Epithelial cell of prostate (primary cell): ENCODE measurements at places on chromosomes 7 and 10.
A peak's percentile ranks its signal among the peaks of the same experiment; 100 is the strongest.

DNA sequence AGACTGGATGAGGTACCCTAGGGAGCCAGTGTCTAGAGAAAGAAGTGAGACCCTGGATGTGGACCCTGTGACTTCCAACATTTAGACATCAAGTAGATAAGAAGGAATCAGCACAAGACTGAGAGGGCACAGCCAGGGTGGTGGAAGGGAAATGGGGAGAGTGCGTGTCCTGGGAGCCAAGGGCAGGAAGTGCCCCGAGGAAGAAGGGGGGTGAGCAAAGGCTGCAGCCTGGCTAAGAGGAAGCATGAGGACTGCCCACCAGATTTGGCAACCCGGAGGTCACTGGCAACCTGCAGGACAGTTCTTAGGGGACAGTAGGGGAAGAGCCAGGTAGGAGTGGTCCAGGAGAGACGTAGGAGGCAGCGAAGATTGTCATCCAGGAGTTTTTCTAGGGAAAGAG lies 14.8 kb downstream of the COL13A1 start:
- DNase-seq, result no peak

- no peak for DNase-seq
These were observed 341.7 kb downstream of the PRPF18 start for GRCh38 chr10:13928451-13928850.

GRCh38 chr7:140841166-140841715 lies 83.5 kb downstream of the BRAF start:
- no peak for DNase-seq

GRCh38 chr10:9362721-9363120 lies 1308.2 kb downstream of the GATA3 start:
- no peak for DNase-seq

DNA sequence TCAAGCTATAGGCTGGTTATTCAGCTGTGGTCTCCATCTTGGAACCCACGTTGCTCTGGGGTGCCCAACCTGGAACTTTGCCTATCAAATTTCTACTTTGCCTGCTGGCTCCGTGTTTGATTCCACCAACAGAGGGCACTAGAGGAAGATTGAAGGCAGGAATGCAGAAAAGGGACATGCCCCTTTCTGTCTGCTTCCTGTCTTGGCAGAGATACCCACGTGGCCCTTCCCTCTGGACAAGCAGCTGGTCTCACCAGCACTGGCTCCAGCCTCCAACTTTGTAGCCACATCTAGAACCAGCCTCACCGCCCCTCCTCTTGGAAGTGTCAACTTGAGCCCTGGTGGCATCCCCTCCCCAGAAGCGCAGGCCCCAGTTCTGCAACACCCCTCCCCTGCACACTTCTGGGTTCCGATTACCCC lies 52.1 kb upstream of the ZNF438 start:
- no peak for DNase-seq

DNA sequence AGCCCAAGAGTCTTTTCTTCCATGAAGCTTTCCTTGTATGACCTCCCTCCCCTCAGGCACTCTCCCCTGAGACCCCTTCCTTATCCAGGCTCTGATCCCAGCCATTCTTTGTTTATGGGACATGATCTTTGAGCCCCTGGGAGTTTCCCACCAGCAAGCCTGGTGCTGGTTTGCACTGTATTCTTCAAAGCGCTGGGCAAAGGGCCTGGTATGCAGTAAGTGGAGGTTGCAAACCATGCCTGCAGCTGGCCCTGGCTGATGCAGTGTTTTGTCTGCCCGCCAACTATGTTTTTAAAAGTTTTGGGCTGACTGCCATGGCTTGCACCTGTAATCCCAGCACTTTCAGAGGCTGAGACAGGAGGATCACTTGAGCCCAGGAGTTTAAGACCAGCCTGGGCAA lies 6.8 kb upstream of the NODAL start:
- DNase-seq, result no peak

GRCh38 chr10:97643441-97643985 lies 3.0 kb downstream of the PI4K2A start:
- DNase-seq, result no peak

DNA sequence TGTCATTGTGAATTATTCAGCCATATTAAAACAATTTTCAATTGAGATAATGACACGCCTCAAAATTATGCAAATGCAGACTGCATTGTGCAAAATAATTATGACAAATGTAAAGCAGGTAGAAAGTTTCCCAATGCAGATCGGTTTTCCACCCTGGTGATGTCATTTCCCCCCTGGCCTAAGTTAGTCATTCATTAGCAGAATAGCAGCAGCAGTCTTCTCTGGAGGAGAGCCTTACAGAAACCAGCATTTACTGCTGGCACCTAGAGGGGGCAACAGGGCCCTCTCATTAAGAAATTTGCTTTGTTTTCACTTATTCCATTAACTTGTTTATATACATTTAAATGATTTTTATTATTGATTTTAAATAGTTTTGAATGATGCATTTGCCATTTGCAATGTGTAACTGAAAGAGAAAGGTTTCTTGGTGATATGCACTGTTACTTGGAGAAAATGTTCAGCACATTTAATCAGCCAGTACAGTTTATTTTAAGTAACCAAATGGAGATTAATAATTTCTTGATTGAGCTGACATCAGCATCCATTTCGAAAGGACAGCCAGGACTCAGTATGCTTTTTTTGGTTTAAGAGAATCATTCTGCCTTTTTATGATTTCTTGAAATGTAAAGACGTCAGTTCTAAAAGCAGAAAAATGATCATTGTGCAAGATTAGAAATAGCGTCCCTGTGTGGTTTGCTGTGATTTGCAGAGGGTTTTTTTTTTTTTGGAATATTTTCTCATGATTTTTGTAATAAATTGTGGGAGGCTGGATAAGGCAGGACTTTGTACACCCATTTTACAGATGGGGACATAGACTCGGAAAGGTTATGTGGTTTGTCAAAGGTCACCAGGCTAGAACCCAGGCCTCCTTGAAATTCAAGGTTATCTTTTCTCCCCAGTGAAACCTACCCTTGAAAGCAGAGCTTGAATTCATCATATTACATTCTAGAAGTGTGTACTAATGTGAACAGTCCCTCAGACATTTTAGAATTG lies 3.5 kb downstream of the ARID5B start:
- DNase-seq, result peak; percentile 74

GRCh38 chr7:30470163-30470770 lies 8.3 kb downstream of the NOD1 start:
- DNase-seq, result no peak

DNA sequence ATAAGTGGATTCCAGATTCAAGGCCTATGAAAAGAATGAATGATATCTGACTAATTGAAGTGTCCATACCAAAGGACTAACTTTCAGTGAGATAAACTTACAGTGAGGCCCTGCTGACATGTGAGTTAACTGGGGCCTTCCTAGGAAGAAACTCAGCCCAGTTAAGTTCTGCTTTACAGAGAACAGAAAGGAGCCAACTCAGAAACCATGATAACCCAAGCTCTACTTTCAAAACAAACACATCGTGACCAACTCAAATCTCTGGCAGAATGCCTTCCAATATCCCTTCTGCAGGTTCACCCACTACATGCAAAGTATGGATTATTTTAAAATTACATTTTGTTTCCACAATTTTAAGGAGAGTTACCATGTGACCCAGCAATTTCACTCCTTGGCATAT lies 75.8 kb upstream of the MRLN start:
- DNase-seq, result no peak

DNA sequence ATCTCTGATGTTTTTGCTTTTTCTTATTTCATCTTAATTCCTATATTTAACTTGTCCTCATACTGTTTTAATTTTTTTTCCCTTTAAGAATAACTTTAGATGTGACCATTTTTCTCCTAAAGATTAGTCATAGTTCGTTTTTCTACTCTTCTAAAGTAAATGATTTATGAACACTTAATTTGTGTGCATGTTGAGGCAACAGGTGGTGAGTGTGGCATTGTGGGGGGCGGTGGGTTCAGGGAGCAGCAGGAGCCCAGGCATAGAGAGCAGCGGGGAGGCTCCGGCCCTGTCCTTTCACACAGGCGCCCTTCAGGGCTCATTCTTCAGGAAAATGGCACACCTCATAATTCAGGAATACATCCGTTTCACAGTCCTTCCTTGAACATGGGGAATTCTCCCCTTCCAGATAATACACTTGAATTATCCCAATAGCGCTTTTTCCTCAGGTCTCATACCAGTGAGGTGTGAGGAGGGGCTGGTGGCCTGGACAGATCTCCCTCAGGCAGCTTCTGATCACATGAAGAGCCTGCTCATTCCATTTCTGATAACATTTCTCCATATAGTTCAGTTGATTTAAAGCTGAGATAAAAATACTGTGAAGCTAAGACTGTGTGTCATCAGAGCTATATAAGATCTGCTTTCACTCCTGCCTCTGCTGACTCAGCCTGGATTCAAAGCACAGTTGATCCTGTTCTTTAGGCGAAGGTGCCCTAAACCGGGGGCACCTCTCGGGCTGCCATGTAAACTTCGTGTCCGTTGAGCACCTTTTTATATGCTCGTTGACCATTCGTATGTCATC lies 40.2 kb downstream of the CUL1 start:
- no peak for DNase-seq

DNA sequence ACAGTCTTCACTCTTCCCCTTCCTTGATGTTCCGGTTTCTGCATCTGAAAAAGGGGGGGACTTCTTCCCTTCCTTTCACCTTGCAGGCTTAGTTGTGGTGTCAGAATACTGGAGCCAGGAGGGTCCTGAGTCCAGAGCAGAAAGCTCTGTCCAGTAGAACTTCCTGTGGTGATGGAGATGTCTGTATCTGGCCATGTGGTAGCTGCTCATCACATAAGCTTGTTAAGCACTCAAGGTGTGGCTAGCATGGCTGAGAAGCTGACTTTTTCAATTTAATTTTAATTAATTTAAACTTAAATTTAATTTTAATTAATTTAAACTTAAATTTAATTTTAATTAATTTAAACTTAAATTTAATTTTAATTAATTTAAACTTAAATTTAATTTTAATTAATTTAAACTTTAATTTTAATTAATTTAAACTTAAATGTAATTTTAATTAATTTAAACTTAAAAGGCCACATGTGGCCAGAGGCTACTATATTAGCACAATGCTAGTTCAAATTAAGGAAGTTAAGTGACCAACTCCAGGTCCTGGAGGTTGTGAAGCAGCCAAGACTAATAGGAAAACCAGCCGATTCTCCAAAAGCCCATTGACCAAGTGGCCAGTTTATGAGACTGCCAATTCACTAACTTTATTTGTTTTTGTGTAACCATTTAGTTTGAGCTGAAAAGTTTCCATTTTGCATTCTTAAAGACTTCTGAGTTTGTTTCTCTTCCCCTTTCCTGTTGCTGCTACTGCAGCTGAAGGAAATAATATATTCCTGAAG lies 16.3 kb downstream of the MSRB2 start:
- no peak for DNase-seq

DNA sequence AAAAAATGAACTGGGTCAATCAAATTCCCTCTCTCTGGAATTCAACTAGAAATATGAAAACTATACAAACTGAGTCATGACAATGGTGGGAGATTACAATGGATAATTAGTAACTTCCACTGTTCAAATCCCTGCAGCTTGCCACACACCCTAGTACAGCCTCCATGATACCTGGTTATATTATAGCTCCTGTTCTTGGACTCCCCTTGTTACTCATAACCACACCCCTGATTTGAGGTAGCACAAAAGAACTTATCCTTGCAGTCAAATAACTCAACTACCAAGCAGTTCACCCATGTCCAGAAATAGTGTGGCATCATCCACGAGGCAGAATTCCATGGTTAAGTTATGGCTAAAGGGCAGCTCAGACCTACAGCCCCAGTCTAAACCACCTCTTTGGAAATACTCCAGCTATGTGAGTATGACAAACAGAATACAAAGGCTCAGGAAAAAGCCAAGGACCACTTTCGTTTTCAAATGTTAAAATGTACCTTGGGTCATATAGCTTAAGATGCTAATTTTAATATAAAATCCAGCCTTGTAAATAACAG lies 164.7 kb downstream of the CPEB3 start:
- DNase-seq, result no peak

DNA sequence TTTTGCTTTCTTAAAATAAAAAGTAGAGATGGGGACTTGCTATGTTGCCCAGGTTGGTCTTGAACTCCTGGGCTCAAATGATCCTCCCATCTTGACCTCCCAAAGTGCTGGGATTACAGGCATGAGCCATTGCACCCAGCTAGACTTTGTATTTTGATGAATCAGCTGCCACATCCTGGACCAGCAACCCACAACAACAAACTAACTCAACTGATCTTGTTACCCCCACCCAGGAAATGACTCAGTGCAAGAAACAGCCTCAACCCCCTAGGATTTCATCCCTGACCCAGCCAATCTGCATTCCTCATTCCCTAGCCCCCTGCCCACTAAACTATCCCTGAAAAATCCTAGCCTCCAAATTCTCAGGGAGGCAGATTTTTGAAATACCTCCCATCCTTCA lies 123.8 kb downstream of the IPMK start:
- no peak for DNase-seq

- no peak for DNase-seq
These were observed 340.5 kb downstream of the TNS3 start for GRCh38 chr7:47241112-47242065.

DNA sequence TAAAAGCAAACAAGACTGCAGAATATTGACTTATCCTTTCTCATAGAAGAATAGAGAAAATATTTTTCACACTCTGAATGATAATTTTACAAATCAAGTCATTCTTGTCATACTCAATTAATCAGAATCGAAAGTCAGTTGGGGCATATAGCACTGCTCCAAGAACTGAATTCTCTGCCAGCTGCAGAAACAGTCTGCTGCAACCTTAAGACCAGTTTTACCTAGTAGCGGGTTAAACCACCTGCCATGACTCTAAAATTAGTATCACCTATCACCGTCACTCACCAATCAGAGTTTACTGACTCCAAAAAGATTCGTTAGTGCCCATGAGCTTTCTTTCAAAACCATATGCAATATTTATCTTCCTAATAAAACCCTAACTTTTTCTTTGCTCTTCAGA lies 429.0 kb upstream of the GRM3 start:
- DNase-seq, result no peak

DNA sequence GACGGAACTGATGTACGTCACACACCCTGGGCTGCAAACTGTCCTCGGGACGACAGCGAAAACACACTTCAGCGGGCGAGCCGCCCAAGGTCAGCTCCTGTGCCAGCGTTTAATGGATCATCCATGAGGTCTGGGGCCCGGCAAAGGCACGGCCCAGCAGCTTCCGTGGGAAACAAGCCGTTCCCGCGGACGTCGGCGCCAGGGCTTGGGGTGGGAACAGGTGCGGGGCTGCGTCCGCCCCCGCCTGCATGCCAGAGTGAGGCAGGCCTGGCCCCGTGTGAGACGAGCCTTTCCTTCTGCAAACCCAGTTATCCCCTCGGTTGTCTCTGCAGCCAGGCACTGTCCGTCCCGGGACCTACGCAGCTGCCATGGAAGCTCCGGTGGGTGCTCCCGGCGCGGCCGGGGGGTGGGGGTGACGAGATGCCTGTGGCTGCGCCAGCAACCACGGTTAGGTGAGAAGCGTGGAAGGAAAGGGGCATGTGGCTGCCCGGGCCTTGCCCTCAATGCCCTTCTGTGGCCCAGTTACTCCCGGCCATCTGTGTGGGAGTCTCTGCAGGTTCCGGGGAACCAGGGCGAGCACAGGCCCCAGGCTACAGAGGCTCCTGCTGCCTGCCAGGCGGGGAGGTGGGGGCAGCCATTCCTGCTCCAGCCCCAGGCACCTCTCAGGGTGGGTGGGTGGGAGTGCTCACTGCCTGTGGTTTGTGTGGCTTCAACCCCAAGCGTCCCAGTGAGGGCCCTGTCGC lies 42.2 kb upstream of the PDGFA start:
- no peak for DNase-seq

GRCh38 chr10:45376371-45376801 lies 2.4 kb downstream of the ALOX5 start:
- DNase-seq, result no peak

GRCh38 chr7:106047184-106047583 lies 64.9 kb downstream of the SYPL1 start:
- no peak for DNase-seq

- DNase-seq, result no peak
These were observed 266.2 kb upstream of the SEMA3C start for GRCh38 chr7:81185072-81185471.

- no peak for DNase-seq
These were observed 824 bp downstream of the LRIT2 start for GRCh38 chr10:84224411-84225028.
